ENCODE measurements at places on chromosomes 1 and 21. TPM values are rescaled to one million over a fixed set of nuclear protein-coding genes. Genes with fewer than 3 reads are reported as not detected.

Gene PTPN7
- 181 TPM for total RNA-seq

Gene CD52
- 1,078 TPM for total RNA-seq

Gene VSIG8
- total RNA-seq, result not detected

DNA sequence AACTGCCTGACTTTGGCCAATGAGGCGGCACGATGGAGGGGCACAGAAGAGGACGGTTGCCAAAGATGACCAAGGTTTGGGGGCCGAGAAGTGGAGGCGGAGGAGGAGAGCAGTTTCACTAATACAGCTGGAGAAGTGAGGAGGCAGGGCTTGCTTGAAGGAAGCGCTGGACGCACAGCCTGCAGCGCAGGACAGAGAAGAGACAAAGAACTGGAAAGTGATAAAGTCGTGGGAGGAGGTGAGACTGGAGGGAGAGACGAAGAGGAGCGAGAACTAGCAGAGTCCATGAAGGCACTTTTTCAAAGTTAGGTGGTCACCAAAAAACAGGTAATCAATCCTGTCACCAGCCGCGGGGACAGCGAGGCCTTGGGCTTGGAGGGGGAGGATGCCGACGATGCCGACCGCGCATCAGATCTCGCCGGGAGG lies 771 bp downstream of the PACC1 start:
- no peaks in the 10 kb centered on the region for H3K27me3 ChIP-seq
- H3K4me1 ChIP-seq, result peaks cover 27% of the 10 kb centered on the region
- H3K27ac ChIP-seq, result peak overlapping the region; percentile 87
- DNase-seq, result no peak

GRCh38 chr21:33157303-33157702 lies 72.4 kb upstream of the IFNAR2 start:
- H3K36me3 ChIP-seq, result no peaks in the 10 kb centered on the region
- no peak overlapping the region for H3K4me3 ChIP-seq
- DNase-seq, result no peak
- H3K4me1 ChIP-seq, result no peaks in the 10 kb centered on the region

DNA sequence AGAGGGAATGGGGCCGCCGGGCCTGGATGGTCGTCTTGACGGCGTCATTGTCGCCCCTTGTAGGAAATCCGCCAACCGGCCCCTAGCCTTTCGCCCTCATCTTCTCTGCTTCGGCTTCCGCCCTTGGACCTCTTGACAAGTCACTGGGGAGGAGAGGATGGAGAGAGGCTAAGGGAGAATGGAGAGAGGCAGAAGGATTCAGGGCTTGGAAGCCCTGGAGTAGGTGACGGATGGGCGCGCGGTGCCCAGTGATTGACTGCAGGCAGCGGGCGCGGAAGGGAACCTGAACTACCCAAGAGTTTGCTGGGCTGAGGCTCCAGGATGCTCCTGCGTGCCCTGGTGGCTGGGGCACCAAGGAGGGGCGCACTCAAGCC lies 651 bp downstream of the PDE4B start:
- peaks cover 4% of the 10 kb centered on the region for H3K4me1 ChIP-seq
- H3K36me3 ChIP-seq, result no peaks in the 10 kb centered on the region
- DNase-seq, result peak; percentile 27

DNA sequence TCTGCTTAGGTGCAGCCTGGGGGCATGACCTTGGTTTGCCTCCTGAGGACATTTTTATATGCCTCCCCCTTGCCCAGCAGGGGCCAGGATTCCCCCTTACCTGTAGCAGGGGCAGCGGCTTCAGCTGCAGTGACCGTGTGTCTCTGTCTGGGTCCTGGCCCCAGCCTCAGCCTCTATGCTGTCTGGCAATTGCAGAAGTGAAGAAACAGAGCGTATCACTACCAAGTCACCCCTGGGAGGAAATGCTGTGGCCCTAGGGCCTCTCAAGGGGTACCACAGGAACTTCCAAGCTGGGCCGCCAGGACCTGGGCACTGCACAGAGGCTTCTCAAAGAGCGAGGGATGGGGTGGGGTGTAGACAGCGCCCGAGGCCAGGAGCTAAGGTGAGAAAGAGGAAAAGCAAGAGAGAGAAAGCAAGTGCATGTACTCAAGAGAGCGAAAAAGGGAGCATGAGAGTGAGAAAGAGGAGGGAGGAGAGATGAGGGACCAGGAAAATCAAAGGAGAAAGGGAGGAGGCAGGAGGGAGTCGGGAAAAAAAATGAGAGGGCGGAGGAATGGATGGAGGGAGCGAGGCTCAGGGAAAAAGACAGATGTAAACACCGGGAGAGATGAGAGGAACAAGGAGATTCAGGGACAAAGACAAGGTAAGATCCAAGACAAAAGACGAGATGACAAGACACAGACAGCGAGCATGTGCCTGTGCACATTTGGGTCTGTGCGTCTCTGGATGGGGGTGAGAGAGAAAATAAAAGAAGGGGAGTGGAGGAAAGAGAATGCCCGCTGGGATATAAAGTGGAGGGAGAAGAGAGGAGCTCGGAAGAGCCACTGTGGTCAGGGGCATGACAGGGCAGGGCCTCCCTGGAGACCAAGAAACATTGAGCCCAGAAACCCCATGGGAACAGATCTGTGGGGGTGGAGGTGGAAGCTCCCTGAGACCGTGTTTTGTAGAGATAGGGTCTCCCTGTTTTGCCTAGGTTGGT lies at the start of gene PTAFR:
Gene PTAFR (minus strand): TSS at position 199 of the 979 bp plus-strand sequence. CDS start 25,669 bp downstream, outside the sequence.
- H3K27ac ChIP-seq, result no peak within 1 kb of the TSS
- peaks cover 44% of the 10 kb centered on the region for H3K4me1 ChIP-seq
- DNase-seq, result no peak

DNA sequence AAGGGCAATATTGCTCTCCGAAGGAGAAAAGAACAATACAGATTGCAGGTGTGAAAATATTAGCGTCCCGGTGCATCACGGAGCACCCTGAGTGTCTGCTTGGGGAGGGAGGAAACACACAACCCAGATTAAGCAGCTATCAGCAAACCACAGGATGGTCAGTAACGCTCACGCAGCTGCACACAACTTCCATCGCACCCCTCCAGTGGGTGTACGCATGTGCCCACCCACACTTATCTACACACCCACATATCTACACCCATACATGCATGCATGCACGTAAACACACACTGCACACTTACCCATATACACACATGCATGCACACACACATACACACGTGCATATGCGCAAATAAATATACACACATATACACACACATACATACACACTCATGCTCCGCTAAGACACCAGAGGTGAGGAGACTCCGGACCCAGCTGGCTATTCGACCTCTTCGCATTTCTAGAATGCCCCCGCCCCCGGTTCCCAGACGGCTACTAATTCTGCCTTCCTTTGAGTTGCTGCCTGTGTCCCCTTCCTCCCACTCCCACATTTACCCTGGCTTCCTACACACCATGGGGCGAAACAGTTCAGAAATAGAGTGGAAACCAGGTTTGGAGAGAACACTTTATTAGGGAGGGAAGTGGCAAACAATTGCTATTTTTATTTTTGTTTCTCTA lies 26.2 kb downstream of the ITPKB start:
- H3K4me1 ChIP-seq, result peaks cover 79% of the 10 kb centered on the region
- DNase-seq, result no peak
- H3K4me3 ChIP-seq, result peak overlapping the region; percentile 69
- H3K27ac ChIP-seq, result peak overlapping the region; percentile 82
- peaks cover 32% of the 10 kb centered on the region for H3K36me3 ChIP-seq
- H3K27me3 ChIP-seq, result no peaks in the 10 kb centered on the region

DNA sequence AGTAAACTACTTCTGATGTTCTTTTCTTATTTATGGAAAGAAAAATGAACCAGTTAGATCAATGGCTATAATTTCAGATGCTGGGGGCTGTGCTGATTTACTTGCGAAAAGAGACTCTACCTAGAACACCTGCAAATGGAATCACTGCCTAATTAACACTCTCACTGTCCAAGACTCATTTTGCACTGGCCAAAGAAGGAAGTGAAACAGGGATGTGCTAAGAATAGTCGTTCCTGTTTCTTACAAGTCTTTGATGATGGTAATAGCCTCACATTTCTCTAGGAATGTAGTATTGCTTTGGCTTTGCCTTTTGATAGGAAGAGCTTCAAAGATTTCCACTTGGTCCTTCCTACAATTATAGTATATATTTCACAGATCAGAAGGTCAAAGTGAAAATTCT lies 12.7 kb upstream of the TSNAX start:
- no peak for DNase-seq
- no peak overlapping the region for H3K27ac ChIP-seq
- H3K27me3 ChIP-seq, result peaks cover 19% of the 10 kb centered on the region
- H3K4me1 ChIP-seq, result no peaks in the 10 kb centered on the region
- H3K4me3 ChIP-seq, result no peak overlapping the region

DNA sequence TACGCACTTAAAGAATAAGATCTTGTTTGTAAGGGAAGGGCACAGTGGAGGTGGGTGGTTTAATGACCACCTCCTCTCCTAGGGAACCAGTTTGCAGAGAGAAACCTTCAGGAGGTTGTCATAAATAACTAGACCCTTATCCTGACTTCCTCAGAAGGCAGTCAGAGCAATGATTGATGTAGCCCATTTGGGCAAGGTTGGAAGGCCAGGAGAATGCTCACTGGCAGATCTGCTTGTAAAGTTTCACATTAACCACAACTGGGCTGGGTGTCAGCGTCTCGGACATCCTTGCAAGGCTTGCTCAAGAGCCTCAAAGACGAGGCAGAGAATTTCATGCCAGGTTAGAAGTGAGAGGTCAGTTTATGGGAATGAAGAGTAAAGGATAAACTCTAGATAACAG lies 87.6 kb upstream of the TRABD2B start:
- no peaks in the 10 kb centered on the region for H3K36me3 ChIP-seq
- no peak overlapping the region for H3K27ac ChIP-seq
- peaks cover 26% of the 10 kb centered on the region for H3K27me3 ChIP-seq
- no peak for DNase-seq
- H3K4me1 ChIP-seq, result no peaks in the 10 kb centered on the region

DNA sequence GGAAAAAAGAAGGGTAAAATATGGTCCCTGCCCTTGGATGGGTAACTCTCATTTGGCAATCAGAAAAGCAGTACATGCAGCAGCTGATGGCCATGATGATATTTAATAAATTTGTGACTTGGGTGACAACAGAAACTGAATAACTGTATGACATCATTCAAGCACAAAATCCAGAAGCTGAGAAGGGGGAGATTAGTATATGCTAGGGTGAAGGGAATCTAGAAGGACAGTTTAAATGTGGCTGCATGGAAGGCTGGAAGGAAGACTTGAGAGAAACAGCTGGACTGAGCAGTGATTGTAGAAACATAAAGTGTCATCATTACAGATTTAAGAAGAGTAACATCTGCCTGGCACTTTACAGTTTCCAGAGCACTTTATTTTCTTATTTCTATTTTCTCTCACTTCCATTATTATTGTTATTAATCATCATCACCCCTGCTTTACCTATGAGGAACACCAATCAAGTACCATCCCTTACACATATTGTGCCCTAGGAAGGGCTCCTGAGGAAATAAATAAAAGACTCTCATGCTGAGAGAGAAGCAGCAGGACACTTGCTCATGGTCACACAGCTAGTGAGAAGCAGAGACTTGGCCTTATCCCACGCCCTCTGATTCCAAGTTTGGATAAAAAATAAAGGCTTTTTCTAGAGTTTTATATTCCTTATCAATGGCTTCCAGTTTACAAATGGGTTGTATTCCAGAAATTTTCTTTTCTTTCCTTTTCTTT lies 207.2 kb downstream of the PBX1 start:
- H3K4me3 ChIP-seq, result no peak overlapping the region
- H3K36me3 ChIP-seq, result no peaks in the 10 kb centered on the region
- no peak for DNase-seq
- no peaks in the 10 kb centered on the region for H3K4me1 ChIP-seq

DNA sequence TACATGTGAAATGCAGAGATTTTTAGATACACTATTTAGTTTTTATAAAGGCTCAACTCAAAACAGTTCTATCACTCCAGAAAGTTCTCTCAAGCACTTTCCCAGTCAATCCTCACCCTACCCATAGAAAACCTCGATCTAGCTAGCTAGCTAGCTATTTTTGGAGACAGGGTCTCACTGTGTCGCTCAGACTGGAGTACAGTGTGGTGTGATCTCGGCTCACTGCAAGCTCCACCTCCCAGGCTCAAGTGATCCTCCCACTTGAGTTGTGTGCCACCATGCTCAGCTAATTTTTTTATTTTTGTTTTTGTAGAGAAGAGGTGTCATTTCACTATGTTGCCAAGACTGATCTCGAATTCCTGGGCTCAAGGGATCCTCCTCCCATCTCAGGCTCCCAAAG lies 236.9 kb downstream of the RERE start:
- H3K27me3 ChIP-seq, result no peaks in the 10 kb centered on the region
- no peak for DNase-seq
- H3K4me3 ChIP-seq, result no peak overlapping the region
- no peak overlapping the region for H3K27ac ChIP-seq
- H3K4me1 ChIP-seq, result no peaks in the 10 kb centered on the region

GRCh38 chr1:161324020-161324419 lies 9.8 kb downstream of the SDHC start:
- H3K4me1 ChIP-seq, result peaks cover 8% of the 10 kb centered on the region
- H3K36me3 ChIP-seq, result peaks cover 16% of the 10 kb centered on the region
- H3K4me3 ChIP-seq, result peak overlapping the region; percentile 42
- peak overlapping the region; percentile 61 for H3K27ac ChIP-seq
